Effector CD4-positive, alpha-beta T cell (primary cell): ENCODE measurements at places on chromosomes 6 and 20.

GRCh38 chr6:34295721-34296120 is 46.9 kb upstream of the SMIM29 start:
- DNase-seq = no peak

DNA sequence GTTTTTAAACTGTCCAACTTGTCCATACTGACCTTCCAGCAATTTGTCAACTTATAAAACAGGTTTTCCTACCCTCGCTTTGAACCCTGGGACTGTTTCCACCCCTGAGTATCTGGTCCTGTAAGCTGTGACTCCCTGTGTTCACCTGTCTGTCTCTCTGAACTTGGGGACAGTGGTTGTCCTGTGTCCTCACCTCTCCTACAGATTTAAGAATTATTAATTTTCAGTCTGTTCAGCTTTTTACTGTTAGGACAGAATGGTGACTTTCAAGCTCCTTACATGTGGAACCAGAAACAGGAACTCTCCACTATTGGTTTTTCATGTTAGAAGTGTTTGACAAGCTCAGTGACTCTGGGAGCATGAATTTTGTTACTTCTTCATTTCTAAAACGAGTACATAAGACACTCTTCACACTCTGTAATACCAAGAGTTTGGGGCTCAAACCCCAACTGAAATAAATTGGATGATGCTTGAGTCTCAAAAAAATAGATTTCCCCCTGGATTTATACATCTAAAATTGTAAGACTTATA is 713.9 kb downstream of the COL12A1 start:
- no peak for DNase-seq

DNA sequence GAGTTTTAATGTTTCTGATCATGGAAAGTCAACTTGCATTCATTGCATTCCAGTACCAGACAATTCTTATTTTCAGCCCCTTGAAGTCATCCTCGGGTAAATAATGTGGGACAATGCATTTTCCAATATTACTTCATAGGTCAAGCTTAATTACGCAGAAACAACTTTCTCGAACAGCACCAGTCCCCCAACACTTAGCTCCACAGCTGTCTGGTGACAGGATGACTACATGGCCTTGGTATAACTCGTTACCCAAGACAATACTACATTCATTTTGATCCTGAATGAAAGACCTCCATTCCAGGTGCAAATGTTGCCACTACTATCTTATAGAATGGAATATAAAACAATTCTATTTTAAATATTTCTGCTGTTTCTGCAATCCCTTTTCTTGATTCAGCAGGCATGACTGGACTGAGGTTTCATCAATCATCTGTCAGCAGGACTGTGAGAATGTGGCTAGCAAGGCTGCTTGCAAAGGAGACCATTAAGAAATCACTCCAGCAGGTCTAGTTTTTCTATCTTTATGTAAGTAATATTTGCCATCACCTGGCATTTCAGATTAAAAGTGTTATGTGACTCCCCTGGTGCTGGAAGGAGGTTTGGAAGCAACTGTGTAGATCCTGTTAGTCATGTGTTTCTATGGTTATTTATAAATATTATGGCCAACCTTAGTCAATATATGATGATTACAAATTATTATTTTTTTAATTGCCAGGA is 147.9 kb downstream of the HAO1 start:
- no peak for DNase-seq

DNA sequence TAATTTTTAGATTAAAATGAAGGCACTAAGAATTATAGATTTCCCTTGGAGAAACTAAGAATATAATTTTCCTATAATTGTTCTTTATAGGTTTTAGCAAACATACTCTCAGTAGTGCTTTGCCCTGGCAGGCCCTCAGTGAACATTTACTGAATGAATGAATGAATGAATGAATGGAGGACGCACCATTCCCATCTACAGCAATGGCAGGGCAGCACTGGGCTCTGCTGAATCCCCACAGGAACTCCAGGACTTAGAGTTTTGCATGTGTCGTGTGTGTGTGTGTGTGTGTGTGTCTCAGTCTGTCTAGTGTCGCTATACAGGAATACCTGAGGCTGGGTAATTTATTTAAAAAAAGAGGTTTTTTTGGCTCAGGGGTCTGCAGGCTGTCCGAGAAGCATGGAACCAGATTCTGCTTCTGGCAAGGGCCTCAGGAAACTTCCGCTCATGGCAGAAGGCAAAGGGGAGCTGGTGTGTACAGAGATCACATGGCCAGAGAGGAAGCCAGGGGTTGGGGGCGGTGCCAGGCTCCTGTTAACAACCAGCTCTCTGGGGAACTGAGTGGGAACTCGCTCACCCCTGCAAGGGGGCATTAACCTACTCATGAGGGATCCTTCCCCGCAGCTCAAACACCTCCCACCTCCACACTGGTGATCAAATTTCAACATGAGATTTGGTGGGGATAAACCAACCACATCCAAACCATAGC is 20.1 kb downstream of the RNASET2 start:
- DNase-seq = no peak

- DNase-seq = no peak
These were observed 312.8 kb upstream of the JAG1 start for GRCh38 chr20:10986586-10986985.

- DNase-seq = no peak
These were observed 40.5 kb downstream of the RAB44 start for GRCh38 chr6:36738108-36738507.

GRCh38 chr6:35181933-35182612 is 31.7 kb upstream of the SCUBE3 start:
- DNase-seq = no peak

DNA sequence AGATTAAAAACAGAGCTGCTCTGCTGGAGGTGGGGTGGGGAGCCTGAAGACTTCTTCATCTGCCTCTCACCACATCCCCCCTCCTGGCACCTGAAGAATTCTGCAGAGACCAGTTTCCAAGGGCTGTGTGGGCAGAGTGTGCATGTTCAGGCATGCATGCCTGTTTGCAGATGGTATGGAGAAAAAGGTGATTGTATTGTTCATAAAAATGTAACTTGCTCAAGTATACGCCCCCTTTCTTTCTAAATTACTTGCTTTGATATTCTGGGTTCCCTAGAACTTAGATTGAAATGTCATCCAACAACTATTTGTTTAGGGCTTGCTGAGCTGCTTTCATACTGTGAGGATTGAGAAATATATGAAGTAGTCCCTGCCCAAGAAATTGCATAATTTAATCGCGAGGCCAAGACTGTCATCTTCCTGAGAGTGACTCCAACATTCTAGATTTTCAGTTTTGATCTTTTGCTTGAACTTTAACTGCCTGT is 83.6 kb downstream of the LCA5 start:
- DNase-seq = no peak

GRCh38 chr20:57795977-57796560 is 86.3 kb upstream of the PMEPA1 start:
- DNase-seq = no peak

GRCh38 chr20:46761566-46761965 is 52.1 kb downstream of the SLC2A10 start:
- DNase-seq = no peak

GRCh38 chr6:146281651-146282362 is 252.9 kb downstream of the GRM1 start:
- no peak for DNase-seq

DNA sequence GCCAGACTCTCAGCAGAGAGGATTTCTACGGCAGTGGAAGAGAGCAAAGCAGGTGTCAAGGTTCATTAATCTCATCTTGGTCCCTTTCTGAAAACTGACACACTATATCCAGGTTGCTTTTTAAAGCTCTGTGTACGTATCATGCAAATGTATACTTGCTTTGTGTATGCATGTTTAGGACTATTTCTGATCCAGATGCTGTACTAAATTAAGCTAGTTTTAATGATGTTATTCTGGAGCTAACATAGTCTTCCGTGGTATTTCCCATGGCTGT is 59.2 kb upstream of the SNX9 start:
- no peak for DNase-seq

GRCh38 chr6:104019075-104019753 is 840.5 kb downstream of the HACE1 start:
- no peak for DNase-seq

DNA sequence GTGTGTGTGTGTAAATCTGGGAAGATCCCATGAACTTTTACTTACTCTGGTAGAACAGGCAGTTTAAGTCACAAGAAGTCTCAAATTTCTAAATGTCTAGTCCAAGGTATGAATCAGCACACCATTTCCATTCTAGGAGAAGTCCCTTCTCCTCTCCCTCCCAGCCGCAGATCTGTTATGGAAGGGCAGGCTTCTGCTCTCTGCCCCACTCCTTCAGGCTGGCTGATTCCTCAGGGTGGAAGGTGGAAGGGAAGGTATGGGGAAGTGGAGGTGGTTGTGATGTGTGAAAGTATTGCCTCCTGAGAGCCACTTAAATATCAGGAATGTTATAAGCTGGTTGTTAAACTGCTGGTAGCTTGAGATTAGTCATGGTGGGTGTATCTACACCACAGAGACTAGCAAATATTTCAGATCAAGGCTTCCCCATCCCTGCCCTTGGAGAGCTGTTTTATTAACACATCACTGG is 44.5 kb upstream of the LAMA4 start:
- DNase-seq = no peak

GRCh38 chr20:44433751-44434538 is 41.7 kb upstream of the TTPAL start:
- DNase-seq = no peak

DNA sequence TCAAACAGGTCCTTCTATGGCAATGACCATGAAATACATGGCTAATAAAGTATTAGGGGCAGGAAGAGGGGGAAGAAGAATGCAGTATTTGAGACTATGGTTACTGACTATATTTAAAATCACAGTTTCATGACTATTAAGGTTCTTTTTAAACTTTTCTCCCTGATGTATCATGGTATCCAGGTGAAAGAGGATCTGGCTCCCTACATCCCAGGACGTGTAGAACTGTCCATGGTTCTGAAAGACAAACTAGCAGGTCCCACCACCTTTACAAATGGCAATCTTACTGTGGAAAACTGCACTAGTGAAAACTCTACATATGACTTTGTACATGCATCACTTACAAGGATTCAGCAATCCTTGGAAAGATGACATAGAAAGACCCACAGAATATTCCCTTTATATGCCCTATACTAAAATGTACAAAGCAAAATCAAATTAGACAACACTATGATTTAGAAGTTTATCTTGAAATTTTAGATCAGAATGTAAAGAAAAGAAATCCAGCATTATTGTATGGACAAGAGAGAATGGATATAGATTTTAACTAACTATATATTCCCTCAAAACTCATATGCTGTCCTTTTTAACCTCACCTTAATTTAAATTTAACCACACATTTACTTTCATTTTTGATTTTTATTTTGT is 33.5 kb downstream of the RPP21 start:
- no peak for DNase-seq

DNA sequence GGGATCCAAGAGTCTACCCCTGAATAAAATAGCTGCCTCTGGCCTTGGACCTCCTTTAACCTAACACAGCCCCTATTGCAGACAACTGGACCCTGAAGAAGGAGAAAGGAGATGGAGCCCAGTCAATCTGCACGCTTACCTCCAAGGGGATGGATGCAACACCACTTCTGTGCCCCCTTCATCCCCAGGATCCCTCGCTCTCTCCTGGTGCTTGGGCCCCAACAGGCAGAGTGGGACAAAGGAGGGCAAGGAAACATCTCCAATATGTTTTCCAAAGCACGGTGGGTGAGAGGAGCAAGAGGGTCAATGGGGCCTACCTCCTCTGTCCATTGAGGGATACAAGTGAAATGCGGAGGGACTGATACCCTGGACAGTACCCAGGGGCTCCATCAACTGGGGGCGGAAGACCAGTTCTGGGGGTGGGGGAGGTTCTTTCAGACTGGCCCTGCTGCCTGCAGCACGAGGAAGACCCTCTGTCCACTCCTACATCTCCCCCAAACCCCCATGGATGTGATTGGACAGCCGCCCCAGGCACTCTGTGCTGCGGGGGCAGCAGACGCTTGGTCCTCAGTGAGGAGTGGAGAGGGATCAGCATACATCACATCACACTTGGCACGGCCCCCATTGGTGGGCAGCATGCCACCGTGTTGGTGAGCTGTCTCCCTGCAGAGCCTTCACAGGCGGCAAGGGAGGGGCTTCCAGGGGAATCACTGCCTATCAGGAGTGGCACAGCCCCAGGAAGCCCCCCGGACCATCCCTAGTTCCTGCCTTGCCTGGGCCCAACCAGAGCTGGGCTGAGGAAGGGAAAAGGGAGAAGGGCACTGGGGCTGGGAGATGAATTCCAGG is 70.6 kb downstream of the MRPL14 start:
- no peak for DNase-seq
